ENCODE measurements at places on chromosomes 16 and 17.

- peak; percentile 98 for DNase-seq
These were observed 2.3 kb upstream of the HOXB2 start for GRCh38 chr17:48546924-48547807.

- no peak for DNase-seq
These were observed 2.7 kb downstream of the PRSS53 start for GRCh38 chr16:31085873-31086628.

- no peak for DNase-seq
These were observed 854 bp upstream of the SSTR5 start for GRCh38 chr16:1071561-1072225.

DNA sequence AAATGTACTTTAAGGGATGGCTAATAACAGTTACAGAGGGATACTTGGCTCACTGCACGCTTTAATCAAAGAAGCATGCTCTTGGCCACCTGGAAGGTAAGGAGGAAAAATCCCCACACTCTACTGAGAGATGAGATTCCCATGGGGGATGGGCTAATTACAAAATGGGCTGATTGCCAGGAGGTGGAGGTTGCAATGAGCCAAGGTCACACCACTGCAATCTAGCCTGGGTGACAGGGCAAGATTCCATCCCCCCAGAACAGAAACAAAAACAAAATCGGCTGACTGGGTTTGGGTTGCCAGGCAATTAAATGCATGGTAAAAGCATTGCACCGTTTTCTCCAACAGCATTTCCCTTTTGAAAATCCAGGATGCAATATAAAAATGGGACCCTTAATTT is 18.0 kb downstream of the N4BP1 start:
- no peak for DNase-seq

- no peak for DNase-seq
These were observed 1.4 kb downstream of the NT5M start for GRCh38 chr17:17304521-17304985.

- DNase-seq, result no peak
These were observed 19.6 kb upstream of the LLGL1 start for GRCh38 chr17:18205861-18206260.

Measured in NCI-H1092 treated with DMSO at 0.1 percent for 48 hours (cell line).